GM13977 (cell line): ENCODE measurements at places on chromosomes 4 and X.

- DNase-seq, result no peak
Measured at GRCh38 chr4:102569200-102569599, 68.0 kb downstream of the NFKB1 start.

DNA sequence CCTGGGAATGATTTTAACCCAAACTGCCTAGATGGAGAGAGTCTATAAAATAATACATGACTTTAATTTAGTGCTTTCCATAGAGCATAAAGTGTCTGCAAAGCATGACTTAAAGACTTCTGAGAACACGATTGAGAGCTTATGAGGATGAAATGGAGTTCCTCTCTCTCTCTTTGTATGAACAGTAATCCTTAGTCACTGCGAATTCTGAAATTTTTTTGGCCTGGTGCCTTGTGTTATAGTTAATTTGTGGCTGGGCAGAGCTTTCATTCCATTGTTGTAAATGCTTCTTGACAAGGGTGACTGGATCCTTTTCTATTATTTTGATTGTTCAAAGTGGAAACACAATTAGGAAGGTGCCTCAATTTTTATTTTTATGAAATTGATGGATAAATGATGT, 179.5 kb downstream of the CEP135 start:
- DNase-seq, result no peak

GRCh38 chr4:2924765-2925301, 38.4 kb downstream of the NOP14 start:
- DNase-seq, result no peak

DNA sequence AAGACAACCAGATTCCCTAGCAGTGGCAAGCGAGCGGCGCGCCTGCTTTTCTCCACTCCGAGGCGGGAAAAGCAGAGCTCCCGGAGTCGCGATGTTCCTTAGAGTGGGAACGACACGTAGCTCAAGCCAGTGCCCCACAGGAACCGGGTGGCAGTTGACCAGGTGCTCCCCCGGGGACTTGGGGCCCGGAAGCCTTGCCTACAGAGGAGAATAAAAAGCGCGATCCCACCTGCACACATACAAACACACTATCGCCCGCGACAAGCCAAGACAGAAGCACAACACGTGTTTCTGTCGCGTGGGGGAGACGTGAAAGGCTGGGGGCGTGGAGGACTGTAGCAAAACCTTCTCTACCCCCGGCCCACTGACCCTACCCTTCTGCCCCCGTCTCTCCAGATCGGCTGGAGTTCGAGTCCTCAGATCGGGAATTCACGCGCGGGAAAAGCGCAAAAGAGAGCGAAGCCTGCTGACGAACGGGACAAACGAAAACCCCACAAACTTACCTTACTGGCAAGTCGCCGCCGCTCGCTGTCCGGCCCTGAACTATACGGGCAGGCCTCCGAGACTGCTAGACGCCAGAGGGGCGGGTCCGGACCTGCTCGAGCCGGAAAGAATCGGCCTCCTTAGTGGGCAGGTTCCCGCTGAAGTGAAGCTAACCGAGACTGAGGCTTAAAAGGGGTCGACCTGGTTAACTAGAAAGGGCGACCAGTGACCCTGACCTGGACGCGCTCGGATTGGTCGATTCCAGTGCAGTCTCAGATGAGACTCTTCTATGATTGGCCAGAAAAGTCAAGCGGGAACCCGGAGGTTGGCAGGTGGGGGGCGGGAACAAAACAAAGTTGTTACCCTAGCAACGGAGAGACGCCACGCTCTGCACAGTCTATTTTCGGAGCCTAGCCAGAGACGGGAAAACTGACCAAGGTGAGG, at the start of the genes DNAAF6 and NUP62CL:
DNAAF6 (plus strand) TSS at position 842 of the 927 bp plus-strand sequence. CDS start 6,265 bp downstream, outside the sequence.
NUP62CL (minus strand) TSS at position 664 of the 927 bp plus-strand sequence. CDS start 31,287 bp downstream, outside the sequence.
- peak; percentile 34 for DNase-seq

DNA sequence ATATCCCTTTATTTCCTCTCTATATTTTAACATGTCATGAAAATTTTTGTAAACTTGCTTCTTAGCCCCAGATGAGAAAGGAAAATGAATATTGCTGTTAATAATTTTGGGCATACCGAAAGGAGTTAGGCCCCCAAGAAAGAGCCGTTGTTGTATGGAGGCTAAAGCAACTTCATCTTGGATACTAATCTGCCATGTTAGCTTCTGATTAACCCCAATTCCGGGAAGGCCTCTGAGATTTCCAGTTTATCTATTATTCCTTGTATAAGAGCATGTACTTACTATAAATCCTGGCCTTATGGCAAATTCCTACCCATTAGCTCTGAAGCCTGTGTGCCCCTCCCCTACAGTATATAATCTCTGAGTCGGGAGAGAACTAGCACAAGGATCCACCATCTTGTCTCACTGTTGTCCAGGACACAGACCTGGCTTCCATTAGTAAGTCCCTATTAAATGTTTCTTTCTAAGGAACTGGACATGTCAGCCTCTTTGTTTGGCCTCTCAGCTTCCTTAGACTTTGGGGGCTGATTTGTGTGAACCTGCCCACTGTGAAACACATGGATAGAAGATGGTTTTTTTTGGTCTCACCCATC, 20.9 kb upstream of the PLA2G12A start:
- no peak for DNase-seq

DNA sequence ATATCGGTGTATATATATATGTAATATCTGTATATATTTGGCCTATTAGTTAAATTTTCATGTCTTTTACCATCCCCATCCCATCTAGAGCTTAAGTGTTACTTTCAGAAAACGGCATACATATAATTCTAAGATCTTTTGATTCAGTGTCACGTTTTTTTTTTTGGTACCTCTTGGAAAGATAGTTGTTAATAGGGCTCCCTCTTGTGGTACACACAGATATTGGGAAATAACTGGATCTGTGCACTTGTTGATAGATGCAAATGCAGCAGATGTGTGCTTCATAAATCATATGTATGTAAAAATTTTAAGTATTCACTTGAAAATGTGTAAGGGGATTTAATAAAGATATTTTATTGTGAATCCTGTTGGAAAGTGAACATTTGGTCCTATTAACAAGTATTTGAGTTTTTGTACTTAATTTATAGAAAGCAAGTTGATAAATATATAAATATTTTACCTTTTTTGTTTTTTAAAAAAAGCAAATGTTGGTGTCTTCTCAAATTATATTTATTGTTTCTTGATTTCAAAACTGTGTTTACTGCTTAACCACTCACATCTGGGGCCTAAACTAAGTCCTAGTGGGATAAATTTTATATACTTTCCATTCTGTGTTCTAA, 74.7 kb downstream of the PAQR3 start:
- DNase-seq, result peak; percentile 42
